ENCODE measurements at places on chromosomes 2 and 18.

DNA sequence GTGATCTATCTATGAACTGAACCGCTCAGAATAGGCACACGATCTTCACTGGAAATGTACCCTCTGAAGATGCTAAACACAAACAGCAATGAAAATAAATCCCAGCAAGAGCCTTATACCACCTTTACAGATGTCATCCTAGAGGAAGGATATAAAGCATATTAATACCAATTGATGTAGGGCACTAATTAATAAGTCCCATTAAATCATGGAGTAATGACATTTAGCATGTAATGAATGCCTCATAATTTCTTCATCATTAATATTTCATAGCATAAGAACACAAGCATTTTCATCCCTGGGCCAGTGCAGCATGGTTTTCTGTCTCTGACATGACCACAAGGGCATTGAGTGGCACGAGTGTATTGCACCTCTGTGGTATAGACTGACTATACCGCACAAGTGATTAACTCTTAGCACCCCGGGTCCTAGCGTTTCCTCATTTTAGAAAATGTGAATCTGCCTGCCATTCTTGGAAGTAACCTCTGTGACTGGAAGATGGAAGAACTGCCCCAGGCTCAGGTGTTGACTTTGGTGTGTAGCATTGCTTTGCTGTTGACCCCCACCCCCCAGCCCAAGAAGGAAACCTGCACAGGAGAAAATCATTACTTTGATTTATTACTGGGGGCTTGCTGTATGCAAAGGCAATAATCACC lies 1.4 kb upstream of the TMEM178A start:
- DNase-seq = no peak

GRCh38 chr2:98806236-98806697 lies 75.3 kb upstream of the MGAT4A start:
- DNase-seq = no peak

- no peak for DNase-seq
Observed at GRCh38 chr2:71801969-71802368, 345.7 kb downstream of the CYP26B1 start.

- no peak for DNase-seq
Observed at GRCh38 chr2:11103984-11104793, 51.1 kb upstream of the SLC66A3 start.

DNA sequence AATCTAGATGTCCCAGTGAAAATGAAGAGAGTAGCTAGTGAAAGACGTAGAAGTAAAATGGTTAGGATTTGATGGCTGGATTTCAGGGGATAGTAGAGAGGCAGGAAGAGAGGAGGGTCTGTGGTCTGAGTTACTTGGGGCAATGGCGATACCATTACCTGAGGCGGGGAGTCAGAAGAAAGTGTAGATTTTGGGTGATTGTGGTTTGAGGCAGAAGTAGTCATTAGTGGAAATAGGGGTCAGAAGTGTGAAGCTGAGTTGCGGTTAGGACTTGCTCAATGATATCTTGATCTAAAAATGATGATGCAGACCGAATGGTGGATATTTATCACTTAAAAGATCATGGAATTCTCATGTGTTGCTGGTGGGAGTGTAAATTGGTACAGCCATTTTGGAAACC lies 41.0 kb downstream of the CEP192 start:
- DNase-seq = no peak

DNA sequence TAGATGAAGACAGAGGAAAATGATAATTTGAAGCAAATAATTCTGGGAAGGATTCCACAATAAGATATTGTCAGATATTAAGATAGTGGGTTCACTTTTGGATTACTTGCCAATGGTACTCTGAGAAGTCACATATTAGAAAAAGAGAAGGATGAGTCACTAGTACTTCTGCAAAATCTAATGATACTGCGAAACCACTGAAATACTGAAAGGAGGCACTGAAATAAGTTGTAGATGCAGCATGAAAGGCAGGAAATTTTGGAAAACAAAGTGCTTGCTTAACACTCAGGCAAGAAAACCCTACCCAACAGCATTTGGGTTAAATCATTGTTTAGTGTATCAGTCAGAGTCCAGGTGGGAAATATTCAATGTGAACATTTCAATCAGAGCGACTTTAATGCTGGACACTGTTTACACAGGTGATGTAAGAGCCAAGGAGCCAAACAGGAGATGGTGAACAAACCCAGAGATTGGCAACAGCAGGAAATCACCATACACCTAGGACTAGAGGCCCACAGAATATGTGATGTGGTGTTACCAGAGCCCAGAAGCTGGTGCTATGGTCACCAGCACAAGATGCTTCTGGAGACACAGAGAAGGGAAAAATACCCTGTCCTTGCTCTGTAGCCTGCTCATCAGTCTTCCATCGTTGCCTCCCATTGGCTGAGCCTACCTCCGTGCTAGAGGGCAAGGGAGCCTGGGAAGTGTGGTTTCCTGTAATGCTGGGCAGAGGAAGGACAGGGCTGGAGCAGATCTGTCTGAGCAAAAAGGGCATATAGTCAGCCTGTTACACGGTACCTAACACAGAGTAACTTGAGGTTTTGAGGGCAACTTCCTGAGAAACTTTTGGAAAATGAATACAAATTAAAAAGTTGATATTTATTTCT lies 204.7 kb upstream of the ITGA4 start:
- DNase-seq = no peak

GRCh38 chr2:1791685-1792435 lies 47.5 kb upstream of the PXDN start:
- DNase-seq = peak; percentile 71

GRCh38 chr2:210445116-210445707 lies 31.3 kb downstream of the LANCL1 start:
- DNase-seq = no peak

DNA sequence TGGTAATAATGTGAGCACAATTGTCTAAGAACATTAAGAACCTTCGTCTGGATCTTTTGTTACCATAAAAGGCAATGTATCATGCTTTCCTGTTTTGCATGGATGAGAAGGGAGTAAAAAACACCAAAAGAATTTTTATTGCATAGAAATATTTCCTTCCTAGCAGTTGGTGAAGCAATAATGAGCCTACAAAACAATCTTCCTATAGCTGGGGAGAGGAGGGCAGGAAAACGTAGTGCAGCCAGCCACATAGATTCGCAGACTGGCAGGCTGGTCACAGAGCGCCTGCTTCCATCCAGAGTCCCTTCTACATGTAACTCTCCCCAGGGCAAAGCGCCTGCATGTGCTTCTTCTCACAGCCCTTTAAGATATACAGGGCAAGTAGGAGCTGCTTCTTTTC lies 190.4 kb downstream of the BABAM2 start:
- peak; percentile 15 for DNase-seq

DNA sequence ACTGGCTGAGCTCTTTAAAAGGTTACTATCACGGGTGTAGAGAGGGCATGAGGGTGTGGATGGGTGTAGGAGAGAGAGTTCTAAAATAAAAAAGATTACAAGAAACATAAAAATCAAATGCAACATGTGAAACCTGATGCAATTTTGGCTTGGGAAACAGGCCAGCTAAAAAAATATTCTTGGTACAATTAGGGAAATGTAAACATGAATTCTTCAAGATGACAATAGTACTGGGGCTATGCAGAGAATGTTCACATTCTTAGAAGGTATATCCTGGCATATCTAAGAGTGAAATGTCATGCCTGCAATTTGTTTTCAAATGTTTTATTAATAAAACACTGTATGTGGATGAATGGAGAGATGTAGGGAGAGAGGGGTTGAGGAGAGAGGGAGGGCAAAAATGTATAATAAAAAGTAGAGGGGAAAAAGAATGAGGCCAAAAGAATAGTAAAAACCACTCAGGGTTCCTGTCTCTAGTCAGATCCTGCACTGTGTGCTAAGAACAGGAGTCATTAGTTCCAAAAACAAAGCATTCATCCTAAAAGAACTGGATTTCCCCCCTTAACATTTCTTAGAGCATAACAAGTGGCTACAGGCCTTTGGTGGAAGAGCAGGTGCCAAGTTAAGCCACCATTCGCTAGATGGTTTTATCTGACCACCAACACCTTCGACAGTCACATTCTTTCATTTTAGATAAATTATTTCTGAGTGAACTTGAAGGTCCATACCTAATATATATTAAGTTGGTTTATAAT lies 77.3 kb downstream of the LPIN2 start:
- DNase-seq = no peak

GRCh38 chr18:492451-492850 lies 8.1 kb downstream of the COLEC12 start:
- no peak for DNase-seq

DNA sequence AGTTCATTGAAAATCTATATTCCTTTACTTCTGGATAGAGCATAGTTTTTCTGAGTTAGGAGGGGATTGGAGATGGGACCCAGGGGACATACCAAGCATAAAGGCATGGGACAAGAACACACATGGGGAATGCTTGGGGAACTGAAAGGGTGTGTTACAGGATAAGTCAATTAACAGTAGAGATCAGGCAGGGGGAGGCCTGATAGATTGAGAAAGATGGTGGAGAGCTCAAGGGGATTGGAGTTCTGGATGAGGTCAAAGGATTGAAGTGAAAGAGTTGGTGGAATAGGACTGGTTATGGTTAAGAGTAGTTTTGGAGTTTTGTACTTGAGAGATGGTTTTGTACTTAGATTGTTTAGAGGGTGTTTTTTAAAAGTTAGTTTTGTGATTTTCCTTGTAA lies 16.1 kb downstream of the ACSL3 start:
- DNase-seq = no peak

- no peak for DNase-seq
Observed at GRCh38 chr2:218296847-218297246, 4.5 kb upstream of the TMBIM1 start.

- DNase-seq = no peak
Observed at GRCh38 chr18:68713796-68714195, 1.1 kb downstream of the TMX3 start.

- no peak for DNase-seq
Observed at GRCh38 chr2:119996148-119996547, 16.7 kb upstream of the EPB41L5 start.

- no peak for DNase-seq
Observed at GRCh38 chr2:200749631-200750322, 61.9 kb upstream of the BZW1 start.

- DNase-seq = no peak
Observed at GRCh38 chr2:20434588-20435294, 12.1 kb upstream of the RHOB start.

GRCh38 chr18:62812876-62813275 lies 97.5 kb downstream of the PHLPP1 start:
- DNase-seq = no peak

GRCh38 chr18:23127090-23127489 lies 8.2 kb upstream of the CABLES1 start:
- no peak for DNase-seq

- DNase-seq = no peak
Observed at GRCh38 chr2:221377066-221377465, 195.0 kb downstream of the EPHA4 start.

DNA sequence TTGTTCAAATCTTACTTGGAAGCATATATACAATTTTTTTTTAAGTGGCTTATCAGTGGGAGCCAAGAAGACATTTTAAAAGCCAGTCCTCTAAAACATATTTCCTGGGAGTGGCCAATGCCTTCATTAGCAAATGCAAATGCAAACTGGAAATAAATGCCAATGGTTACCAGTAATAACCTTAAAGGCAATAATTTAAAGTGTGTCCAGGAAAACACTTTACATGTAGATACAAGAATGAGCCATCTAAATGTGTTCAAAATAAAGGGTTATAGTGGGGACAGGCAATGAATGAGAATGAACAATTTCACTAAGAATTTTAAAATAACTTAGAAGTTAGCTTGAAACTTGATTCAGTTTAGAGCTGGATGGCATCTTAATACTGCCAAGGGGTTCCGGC lies 64.2 kb downstream of the FARSB start:
- no peak for DNase-seq

DNA sequence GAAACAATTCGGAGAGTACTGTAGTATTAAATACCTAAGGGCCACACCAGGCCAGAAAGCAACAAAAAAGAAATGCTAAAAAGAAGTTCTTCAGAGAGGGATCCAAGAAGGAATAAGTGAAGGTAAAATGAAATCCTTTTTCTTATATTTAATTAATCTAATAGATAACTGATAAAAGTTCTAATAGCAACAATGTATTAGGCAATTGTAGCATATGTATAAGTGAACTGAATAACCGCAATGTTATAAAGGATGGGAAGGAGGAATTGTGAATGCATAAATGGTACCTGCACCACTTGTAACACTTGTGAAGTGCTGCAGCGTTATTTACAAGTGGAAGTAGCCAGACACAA lies 21.8 kb downstream of the TMSB10 start:
- no peak for DNase-seq

DNA sequence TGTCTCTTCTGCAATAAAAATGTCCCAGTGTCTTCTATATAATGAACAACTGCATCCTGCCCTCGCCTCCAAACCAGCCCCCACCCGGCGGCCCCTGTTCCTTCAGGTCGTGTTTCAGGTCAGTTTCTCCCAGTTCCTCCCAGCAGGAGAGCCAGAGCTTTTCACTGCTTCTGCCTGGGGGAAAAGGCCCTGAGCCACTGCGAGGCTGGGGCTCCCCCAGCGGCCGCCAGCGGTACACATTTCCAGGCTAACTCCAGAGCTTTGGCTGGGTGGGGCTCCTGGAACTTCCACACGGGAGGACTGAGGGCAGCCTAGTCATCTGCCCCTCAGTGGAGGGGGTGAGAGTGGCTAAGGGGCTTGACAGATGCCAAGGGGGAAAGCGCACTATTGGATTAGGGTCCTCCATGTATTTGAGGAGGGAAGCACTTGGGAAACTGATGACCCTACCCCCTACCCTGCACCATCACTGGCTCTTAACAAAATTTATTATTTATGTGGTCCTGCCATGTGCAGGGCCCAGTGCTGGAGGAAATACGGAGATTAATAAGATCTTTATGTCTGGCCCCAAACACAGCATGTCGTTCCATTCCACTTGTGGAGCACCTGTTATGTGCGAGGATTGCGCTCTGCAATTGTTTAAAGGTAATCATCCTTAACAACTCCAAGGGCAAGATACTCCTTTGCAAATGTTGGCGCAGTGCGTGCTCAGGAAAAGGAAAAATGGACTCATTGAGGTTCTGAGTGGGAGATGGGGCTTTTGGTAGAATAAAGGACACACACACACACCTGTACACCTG lies 17.3 kb upstream of the CYS1 start:
- DNase-seq = no peak

DNA sequence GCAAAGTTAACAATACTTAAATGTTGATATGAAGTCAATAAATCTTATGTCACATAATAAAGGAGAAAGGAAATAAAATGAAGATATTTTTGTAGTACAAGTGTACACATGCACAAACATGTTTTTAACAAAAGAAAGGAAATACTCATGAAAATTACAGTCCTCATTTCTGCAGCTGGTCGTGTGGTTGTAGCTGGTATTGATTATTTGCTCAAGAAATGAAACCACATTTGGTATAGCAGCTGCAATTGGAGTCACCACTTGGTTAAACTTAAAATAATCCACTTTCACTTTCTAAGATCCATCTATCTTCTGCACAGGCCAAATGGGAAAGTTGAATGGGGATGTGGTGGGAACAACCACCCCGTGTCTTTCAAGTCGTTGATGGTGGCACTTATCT lies 580.5 kb upstream of the NRXN1 start:
- DNase-seq = no peak

GRCh38 chr18:3115447-3116030 lies 102.6 kb upstream of the LPIN2 start:
- DNase-seq = no peak
